Suprapubic skin (tissue), 4 donors: ENCODE measurements at places on chromosomes 11 and 22. TPM values are rescaled to one million over a fixed set of nuclear protein-coding genes. Genes with fewer than 3 reads are reported as not detected.

- no peak for DNase-seq
Measured at GRCh38 chr11:72842653-72843330, 28.6 kb downstream of the ATG16L2 start.

- DNase-seq: no peak
Measured at GRCh38 chr11:5815534-5815933, 6.8 kb downstream of the OR52N2 start.

- DNase-seq: no peak
Measured at GRCh38 chr11:80687941-80688340, 1247.1 kb upstream of the TENM4 start.

KCNQ1OT1 gene
- 3.1 TPM for total RNA-seq

FGF3 gene
- not detected for total RNA-seq

- DNase-seq: no peak
Measured at GRCh38 chr11:8671651-8672062, 10.8 kb downstream of the TRIM66 start.

DNA sequence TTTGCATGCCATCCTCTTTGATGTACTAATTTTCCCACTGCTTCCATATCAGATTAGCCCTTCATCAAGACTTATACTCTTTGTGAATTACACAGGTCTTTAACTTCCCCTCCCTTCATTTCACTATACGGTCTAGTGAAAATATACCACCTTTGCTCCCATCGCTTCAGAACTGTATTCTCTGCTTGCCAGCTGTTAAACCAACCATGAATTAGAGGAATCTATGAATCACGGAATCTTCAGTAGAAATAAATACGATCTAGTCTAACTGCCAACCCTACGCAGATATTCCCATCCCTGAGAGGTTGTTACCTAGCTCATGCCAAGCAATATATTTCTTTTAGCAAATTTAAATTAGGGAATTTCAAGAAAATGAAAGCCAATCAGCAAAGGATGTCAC lies 177.8 kb upstream of the MPPED2 start:
- DNase-seq: no peak

DNA sequence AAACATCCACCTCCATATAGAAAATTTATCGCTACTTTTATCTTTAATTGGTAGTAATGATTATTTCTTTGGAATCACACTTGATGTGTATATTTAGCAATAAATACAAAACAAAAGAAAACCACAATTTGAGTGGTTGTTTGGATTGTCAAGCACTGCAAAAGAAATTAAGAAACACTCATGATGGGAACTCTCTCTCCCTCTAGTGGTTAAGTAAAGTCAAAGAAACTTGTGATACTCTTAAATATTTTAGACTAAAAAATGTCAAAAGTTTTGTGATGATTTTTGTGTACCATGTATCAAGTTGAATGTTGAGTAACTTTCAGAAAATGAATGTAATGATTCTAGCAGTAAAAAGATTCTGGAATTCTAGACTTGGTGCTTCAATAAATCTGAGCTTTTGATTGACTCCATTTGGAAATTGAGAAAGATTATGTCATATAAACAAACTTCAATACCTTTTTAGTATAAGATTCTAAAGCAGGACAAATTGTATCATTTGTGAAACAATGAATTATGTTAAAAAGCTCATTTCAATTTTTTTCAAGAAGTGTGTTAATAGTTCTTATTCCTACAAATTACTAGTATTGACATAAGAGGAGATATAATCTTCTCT lies 20.8 kb downstream of the MUC15 start:
- no peak for DNase-seq

- DNase-seq: no peak
Measured at GRCh38 chr22:17638182-17638431, 450 bp upstream of the BCL2L13 start.

DNA sequence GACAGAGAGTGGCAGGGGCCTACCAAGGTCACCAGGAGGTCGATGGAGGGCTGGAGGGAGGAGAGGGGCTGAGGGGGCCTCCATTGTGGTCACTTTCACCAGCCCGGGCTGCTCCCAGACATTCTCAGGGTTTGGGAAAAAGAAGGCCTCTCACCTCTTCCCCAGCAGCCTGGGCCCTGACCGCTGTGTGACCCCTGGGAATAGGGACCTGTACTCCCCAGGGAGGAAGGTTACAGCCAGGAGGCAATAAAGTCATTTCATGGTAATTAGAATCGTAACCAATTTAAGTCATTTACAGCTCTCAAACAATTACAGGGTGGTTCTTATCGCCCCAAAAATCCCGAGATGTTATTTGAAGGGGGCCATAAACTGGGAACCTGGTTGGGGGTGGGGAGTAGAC lies 37.8 kb downstream of the ISX start:
- DNase-seq: no peak

C11orf42 gene
- total RNA-seq: not detected

DNA sequence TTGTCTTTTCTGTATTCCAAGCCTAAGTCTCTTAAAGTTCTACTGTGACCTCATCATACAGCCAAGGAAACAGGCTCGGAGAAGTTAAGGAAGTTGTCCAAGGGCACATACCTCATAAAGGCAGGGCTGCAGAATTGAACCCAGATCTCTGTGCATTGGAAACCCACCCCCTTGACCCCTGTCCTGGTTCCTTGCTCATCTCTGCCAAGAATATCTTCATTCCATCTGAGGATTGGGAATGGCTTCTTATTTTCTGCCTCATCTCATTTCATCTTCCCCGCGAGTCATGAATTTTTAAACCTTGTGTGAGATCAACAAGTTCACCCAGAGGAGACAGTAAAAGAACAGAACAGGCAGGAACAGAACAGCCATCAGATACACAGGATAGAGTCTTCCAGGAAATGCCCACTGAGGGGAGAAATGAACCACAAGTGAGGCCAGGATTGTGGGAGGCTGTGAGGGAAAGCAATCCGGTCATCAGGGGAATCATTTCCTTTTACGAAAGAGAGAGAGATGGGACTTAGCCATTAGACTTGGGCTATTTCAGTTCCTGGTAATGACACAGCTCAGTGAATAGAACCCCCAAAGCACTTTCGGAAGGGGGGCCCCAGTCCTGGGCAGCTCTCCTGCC lies 34.4 kb upstream of the LRRC10B start:
- DNase-seq: no peak

P2RY6 gene
- total RNA-seq: 0.38 TPM

DNA sequence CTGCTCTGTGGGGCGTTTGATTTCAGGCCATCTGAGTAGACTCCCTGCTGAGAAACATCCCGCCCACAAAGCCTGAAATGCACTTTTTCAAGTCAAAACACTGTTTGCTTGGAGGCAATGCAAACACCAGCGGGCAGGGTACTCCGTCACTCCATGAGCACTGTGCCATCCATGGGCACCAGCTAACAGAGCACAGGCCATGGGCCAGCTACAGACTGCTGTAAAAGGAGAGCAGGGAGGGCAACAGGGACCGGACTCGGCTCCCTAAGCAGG lies 16.6 kb upstream of the EFCAB6 start:
- DNase-seq: peak; percentile 56

MIAT gene
- total RNA-seq: 0.72 TPM

GRCh38 chr11:7444091-7444981 lies 41.0 kb upstream of the OLFML1 start:
- no peak for DNase-seq

GRCh38 chr11:47797633-47798032 lies 30.5 kb upstream of the FNBP4 start:
- DNase-seq: no peak

DNA sequence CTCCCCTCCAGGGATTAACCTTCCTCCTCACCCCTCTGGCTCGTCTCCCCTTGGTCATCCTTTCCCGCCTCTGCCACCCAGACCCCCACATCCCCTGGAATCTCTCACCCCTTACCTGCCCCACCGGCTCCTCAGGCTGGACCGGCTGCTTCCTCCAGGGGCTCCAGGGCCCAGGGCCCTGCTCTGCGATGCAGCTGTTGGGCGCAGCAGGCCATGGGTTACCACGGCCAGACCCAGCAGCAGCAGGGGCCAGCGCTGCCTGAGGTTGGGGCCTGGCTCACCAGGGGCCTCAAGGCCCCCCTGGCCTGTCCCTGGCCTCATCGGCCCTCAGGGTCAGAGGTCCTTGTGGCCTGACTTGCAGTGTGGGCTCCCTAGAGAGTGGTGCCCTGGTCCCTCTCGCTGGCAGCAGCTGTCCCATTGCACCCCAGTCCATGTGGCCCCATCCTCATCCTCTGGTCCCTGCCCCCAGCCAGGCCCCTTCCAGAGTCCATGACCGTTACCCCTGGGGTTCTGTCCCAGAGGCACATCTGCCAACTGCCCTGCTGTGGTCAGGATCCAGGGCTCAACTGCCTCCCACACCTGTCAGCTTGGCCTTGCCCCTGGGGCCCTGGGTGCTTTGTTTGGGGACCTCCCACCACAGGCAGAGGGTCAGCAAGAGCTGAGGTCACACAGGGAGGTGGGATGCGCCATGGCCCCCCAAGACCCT lies at the start of gene IGLL1:
Gene IGLL1, minus strand, starts transcription at position 421 of the 706 bp plus-strand sequence. Its CDS starts 100 bp downstream, at position 321.
- no peak for DNase-seq

DNA sequence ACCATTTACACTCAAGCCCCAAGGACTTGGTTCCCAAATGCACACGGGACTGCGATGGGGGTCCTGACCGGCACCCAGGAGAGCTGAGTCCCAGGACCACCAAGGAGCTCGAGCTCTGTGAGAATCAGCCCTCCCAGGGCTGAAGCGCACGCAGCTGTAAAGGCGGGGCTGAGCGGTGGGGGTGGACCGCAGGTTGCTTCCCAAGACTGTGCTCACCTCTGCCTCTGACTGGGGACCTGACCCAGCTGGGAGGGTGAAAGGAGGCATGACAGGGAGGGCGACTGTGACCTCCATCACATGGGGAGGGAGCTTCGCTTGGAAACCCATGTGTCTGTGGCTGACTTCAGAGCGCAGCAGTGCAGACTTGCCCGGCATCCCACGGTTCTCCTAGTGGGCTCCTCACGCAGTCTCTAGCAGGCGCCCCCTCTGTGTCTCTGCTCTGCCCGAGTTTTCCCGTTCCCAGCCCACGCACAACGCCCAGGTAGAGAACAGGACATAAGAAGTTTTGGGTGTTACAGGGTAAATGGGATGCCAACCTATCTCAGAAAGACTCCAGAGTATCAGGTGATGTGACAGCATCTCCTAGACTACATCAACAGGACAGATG lies 15.4 kb upstream of the NAP1L4 start:
- no peak for DNase-seq

- no peak for DNase-seq
Measured at GRCh38 chr22:47659467-47660223, 897.2 kb downstream of the TBC1D22A start.

CBLIF gene
- total RNA-seq: not detected

DNA sequence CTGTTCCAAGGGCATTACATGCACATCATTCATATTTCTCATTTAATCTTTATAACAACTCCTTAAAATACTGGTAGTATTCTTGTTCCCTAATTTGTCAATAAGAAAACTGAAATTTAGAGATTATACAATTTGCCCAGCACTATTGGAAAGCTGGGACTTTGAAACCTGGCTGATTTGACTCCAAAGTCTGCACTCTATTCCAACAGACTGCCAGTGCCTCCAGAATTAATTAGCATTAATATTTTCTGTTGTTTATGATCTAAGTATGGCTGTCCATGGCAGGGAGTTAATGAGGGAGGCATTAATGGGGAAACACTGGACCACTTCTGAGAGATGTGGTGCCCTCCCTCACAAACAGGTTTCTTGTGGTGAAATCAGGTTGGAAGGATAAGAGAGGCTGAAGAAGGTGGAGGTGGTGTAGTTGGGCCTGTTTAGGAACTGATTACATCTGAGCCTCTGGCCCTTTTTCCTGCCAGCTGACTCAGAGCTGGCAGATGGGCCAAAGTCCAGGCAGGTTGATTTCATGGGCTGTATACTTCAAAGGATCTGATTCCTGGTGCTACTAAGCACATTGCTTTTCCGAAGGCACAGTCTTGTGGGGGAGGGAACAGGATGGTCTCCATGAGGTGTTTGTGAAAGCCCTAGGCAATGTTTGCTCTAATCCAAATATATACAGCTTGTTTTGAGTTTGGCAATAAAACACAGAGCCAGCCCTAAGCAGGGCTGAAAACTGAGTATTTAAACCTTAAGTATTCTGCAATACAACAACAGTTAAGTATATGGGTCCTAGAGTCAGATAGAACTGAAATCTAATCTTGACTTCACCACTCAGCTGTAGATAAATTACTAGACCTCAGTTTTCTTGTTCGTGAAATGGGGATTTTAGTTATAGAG lies 21.0 kb upstream of the RAB30 start:
- no peak for DNase-seq
